Posterior cingulate gyrus (tissue), 11 donors: ENCODE measurements at places on chromosomes 2 and 18.

DNA sequence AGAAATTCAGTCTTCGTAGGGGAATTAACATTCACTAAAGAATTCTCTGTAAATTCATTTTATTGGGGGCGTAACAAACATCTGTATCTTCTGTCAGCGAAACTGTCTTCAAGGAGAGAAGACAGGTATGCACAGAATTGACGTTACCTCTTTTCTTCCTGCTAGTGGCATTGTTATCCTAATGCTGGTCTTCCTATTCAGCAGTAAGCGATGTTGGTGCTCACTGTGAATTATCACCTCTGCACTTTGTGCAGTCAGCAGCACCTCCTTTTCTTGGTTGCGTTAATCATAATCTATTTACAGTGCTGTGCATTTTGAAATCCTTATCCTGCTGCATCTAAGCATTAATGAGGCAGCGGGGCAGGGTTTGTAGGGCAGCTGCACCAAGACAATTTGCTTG lies 362.3 kb downstream of the SLC4A3 start:
- DNase-seq, result no peak

- DNase-seq, result no peak
Measured at GRCh38 chr2:133908171-133908570, 339.9 kb upstream of the NCKAP5 start.

- no peak for DNase-seq
Measured at GRCh38 chr2:193566276-193566675, 1371.5 kb upstream of the TMEFF2 start.

DNA sequence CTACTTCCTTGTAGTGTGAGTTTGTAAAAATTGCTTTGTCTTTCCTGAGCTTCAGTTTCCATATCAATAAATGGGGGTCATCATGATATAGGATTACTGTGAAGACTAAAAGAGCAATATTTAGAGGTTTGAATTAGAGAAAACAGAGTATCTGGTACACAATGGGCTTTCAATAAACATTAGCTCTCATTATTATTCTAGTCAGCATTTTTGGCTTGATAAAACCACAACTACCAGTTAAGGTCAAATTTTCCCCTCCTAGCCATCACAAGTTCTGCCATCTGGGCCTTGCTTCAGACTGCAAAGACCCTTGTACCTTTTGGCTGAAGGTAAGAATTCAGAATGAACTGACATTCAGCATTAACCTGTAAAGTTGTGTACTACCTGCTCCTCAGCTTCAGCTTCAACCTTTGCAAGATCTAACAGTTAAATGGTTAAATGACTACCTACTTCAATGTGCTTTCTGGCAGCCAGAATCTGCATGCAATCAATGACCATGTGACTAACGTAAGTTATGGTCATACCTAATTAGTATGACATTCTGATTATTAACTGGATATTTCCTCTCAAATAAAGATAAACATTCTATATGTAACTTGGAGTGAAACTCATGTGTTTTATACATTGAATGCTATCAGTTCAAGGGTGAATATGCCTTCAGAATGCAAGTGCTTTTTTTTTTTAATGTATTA lies 52.7 kb upstream of the FRZB start:
- DNase-seq, result no peak

DNA sequence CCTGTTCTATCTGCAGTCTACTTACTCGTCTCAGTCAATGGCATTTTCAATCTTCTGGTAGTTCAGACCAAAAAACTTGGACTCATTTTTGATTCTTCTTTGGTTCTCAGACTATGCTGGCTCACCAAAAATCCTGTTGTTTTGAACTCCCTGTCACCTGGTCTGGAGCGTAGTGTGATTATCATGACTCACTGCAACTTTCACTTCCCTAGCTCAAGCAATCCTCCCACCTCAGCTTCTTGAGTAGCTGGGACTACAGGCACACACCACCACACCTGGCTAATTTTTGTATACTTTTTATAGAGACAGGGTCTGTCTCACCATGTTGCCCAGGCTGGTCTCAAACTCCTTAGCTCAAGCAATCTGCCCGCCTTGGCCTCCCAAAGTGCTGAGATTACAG lies 163.3 kb upstream of the CDH7 start:
- DNase-seq, result no peak

GRCh38 chr2:197128897-197129296 lies 181.7 kb downstream of the ANKRD44 start:
- DNase-seq, result no peak

DNA sequence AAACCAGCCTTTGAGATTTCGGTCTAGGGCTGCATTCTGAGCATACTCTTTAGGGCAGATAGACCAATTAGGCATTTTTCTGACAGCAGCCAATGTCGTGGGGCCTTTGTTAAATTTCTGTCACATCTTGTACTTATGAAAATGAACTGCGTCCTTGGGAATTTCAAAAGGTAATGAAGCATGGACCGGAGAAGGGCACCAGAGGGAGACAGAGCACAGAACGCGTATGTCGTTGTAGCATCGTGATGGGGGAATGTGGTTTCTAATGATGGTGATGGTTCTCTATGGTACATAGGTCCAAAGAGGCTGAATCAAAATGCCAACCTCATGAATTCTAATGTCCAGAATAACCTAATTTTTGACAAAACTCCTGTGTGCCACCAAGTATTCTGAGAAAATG lies 483.9 kb upstream of the CRIM1 start:
- no peak for DNase-seq

DNA sequence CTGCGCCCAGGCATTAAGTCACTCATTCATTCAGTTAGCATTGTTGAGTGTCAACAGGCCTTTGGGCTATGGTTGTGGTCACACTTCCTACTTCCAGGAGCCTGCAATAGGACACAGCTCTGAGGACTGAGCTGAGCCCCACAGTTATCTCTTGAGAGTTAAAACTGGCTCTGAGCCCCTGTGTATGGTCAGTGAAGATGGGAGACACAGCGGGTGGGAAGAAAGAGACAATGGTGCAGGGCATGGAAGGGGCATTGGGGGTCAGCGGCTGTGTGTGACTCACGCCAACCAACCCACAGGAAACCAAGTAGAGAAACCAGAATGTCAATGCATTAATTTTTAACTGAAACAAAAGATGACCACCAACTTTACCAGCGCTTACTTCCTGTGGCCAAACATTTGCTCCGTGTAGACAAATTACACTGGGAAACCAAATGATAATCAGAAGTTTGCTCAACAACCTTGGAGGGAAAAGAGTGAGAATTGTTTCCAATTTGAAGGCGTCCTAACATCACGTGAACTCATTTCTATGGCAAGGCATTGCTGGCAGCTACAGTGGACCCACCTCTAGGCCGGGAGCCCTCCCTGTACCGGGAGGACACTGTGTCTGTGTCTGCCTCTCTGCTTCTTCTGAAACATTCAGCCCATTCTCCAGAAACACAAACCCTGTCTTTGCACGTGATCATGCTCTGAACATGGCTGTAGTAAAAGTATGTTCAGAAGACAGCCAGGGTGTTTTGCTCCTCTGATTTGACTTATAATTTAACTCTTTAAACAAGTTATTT lies 212.0 kb upstream of the ID2 start:
- no peak for DNase-seq

- no peak for DNase-seq
Measured at GRCh38 chr2:189548666-189549448, 31.7 kb downstream of the SLC40A1 start.

DNA sequence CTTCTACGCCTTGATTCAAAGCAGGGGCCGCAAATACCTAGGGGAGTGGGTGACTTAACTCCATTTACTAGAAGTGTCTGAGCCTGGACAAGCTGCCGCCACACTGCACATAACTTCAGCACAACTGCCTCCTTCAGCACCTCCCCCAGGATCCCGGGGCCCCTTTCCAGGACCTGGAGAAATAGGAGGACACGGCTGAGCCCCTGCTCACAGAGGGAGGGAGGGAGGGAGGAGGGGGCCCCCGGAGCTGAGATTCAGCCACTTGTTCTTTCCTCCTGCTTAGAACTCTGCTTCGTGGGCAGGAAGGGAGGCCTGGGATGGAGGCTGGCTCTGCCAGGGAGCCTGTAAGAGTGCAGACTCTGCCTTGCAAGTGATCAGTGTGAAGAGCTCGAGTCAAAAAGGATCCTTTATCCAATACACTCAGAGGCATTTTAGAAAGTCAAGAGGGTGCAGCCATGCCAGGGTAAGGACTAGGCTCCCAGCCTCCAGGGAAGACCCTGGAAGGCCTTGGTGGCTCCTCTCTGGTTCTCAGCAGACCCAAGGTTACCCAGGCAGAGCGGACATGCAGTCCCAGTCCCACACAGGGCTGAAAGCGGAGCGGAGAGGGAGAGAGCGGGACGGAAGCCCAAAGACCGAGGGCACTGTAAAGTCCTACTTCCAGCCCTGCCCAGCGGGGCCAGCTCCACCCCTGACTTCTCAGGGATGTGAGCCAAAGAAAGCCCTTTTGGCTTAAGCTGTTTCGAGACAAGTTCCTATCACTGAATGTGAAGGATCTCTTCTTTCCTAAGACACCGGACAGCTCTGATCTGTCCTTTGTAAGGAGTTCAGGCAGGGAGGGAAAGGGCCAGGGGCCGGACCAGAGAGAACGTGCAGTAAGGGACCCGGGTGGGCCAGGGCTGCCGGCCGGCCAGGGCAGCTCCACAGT lies 8.6 kb upstream of the ARMC9 start:
- no peak for DNase-seq

DNA sequence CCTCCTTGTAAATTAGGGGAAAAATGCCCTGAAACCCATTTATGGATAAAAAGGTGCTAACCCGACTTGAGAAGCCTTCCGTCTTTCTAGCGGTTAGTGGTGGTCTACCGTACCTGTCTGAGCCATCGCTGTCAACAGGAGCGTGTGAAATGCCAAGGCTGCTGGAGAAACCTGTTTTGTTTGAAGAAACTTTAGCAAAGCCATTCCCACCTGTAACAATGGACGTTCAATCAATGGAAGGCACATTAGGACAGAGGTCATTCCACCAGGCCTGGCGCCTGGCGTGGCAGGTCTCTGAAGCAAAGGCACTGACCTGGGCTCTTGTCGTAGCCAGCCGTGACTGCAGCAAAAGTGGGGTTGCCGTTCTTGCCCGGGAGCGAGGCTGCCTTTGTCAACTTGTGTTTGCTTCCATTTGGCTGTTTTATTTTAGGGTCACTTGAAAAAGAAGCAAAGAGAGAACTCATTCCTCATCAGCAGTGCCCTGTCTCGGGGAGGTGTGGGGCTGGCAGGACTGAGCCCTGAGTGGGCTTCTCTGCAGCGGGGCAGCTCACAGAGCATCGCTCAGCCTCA lies 47.2 kb downstream of the ZAP70 start:
- DNase-seq, result no peak

DNA sequence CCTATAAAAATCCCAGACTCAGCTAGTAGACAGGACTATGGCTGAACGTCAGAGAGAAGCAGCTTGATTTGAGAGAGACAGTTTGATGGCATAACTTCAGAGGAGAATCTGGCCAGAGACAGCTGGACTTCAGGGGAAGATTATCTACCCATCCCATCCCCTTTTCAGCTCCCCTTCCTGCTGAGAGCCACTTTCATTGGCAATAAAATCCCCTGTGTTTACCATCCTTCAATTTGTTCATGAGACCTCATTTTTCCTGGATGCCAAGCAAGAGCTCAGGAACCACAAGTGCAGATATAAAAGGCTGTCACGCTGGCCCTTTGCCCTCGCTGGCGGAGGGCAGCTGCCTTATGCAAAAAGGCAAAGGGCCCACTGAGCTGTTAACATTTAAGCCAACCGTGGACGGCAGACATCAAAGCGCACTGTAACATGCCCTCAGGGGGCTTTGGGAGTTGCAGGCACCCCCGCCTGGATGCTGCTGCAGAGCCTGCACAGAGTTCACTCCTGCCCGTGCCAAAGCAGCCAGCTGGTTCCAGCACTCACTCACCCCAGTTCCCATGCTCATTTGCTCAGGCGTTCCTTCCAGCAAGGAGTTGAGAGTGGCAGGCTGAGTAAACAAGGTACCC lies 164.3 kb upstream of the PGAP1 start:
- DNase-seq, result peak; percentile 67

DNA sequence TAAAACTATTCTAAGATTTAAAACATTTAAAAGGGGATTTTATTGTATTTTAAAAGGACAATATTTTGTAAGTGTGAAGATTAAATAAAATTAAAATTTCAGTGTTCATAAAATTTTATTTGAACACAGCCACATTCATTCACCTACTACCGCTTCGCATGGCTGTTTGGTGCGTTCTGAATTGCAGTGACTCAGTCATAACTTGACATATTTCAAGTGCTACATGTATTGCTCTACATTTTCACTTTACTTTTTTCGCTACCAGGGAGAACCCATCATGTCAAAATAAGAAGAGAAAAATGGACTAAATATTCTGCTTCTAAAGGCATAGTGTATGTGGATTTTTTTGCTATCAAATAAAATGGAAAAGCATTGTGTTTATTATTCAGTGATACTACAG lies 8.7 kb downstream of the PTH2R start:
- no peak for DNase-seq

GRCh38 chr2:115165529-115166109 lies 723.2 kb downstream of the DPP10 start:
- no peak for DNase-seq

DNA sequence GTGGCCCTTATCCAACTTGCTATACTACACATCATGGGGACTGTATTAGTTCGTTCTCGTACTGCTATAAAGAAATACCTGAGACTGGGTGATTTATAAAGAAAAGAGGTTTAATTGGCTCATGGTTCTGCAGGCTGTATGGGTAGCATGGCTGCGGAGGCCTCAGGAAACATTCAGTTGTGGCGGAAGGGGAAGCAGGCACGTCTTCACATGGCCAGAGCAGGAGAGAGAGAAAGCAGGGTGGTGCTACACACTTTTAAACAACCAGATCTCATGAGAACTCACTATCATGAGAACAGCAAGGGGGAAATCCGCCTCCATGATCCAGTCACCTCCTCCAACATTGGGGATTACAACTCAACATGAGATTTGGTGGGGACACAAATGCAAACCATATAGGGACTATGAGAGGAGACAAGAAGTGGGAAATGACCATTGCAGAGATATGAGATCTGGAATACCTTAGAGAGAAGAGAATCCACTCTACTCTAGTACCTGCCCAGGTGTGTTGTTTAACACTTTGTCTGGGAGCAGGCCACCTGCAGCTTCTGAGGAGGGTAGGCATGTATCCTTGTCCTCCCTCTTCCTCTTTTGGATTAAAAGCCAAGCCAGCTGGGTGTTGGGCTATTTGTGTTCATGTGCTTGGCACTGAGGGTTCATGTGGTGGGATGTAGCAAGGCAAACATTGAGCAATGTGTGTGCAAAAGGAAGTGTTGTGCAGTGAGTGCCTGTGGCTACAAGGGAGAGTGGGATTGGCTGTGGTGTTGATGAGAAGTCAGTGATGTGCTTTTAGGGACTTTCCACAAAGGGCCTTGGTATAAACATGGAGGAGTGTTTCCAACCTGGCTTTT lies 22.8 kb downstream of the TTLL4 start:
- DNase-seq, result peak; percentile 31

DNA sequence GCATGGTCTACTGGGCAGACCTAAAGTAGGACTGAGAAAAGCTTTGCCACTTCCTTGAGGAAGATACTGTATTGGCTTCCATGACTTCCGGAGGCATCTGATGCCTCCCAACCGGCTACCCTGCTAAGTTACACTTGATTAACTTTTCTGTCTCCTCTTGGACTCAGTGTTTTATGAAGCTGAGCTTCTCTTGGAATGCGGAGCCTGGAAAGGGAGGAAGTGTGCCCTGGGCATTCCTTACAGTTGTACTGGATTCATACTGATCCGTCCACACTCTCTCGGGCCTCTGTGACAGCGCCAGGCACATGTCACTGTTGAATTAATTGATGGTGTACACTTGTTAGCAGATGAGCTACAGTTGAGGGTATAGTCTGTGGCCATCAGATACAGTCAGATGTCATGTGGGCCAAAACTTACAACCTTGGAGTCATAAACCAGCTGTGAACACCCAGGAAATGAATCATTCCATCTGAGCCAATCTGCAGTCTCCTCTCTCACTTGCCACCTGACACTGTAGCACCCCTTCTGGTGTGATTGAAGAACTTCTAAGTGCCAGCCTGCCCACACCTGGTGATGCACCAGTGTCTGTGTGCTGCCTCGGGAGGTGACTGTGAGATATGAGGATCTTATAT lies 122.5 kb downstream of the FHOD3 start:
- DNase-seq, result no peak
